Ascending aorta (tissue), 2 donors: ENCODE measurements at places on chromosomes 7 and 10. TPM values are rescaled to one million over a fixed set of nuclear protein-coding genes. Genes with fewer than 3 reads are reported as not detected.

DNA sequence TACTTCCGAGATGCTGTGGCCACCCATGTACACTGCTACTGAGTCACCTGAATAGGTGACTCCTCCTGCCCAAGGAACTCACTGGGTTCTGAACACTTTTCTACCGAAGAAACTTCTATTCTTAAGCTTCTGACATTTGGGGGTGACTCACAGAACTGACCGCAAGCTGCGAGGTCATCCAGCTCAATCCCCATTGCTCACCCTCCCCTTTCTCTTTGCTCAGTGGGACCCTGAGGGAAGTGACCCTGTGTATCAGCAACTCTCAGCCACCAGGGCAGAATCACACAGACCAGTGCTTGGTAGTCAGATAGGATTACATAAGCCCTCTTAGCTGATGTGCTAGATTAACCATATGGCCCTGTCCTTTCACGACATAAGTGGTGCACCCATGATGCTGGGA lies 46.3 kb downstream of the INSYN2A start:
- no peak for DNase-seq

DNA sequence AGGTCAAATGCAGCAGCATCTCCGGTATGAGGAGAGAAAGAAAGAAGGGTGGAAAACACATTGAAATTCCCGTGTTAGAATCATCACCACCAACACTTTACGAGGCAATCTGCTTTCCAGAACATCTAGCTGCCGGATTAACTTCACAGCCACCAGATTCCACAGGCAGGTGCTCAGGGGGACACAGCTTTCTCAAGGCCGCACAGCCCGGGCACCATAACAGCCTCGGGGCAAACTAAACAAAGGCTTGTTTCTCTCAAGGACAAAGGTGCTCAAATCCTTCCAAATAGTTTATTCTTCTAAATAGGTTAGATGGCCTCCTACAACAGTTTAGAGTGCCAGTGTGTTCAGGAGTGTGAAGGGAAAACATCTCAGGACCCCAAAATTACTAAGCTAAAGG lies 156.3 kb downstream of the DIP2C start:
- no peak for DNase-seq

GRCh38 chr10:9158675-9159074 lies 1104.2 kb downstream of the GATA3 start:
- no peak for DNase-seq

- no peak for DNase-seq
These were observed 43.3 kb upstream of the CNNM1 start for GRCh38 chr10:99285881-99286280.

GRCh38 chr10:132493246-132493755 lies 44.3 kb upstream of the INPP5A start:
- DNase-seq: no peak

DNA sequence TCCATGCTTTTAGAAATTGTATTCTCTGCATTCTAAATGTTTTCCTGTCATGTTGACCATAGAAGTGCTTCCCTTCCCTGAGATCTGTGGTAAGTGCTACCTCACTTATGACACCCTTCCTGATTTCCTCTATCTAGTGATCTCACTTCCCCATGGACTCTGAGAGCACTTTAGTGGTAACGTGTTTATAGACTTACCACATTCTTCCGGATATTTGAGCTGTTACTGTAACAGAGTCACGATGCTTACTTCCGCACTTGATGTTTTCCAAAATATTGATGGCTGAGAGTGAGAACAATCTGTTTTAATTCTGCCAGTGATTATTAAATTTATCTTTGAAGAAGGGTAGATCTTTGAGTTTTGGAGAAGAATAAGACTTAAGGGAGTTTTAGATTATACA lies 60.1 kb upstream of the NAMPT start:
- no peak for DNase-seq

GRCh38 chr7:131517218-131517923 lies 39.1 kb downstream of the PODXL start:
- DNase-seq: peak; percentile 28

DNA sequence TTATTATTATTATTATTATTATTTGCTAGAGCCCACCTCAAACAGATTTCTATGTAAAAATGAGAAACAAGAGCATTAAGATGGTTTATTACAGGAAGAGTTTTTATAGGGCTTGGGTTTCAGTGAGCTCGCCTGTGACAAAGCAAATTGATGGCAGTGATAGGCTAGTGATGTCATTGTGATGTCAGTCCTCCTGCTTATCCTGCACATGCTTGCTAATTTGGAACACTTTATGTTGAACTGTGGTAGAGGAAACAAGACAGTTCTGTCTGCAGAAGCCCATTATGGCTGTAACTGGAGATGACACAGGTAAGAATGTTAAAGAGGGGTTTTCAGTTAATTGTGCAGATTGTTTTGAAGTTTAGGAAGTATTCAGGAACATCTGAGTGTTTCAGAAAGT lies 68.3 kb downstream of the CREM start:
- no peak for DNase-seq

DNA sequence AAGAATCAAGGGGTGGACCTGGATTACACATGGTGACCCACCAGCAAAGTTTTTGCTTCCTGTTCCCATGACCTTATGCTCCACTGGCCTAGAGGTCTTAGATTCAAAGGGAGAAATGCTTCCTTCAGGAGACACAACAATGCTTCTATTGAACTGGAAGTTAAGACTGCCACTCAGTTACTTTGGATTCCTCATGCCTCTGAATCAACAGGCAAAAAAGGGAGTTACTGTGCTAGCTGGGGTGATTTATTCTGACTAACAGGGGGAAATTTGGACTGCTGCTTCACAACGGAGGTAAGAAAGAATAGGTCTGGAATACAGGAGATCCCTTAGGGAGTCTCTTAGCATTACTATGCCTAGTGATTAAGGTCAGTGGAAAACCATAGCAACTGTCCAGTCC lies 10.3 kb downstream of the TMEM229A start:
- no peak for DNase-seq

DNA sequence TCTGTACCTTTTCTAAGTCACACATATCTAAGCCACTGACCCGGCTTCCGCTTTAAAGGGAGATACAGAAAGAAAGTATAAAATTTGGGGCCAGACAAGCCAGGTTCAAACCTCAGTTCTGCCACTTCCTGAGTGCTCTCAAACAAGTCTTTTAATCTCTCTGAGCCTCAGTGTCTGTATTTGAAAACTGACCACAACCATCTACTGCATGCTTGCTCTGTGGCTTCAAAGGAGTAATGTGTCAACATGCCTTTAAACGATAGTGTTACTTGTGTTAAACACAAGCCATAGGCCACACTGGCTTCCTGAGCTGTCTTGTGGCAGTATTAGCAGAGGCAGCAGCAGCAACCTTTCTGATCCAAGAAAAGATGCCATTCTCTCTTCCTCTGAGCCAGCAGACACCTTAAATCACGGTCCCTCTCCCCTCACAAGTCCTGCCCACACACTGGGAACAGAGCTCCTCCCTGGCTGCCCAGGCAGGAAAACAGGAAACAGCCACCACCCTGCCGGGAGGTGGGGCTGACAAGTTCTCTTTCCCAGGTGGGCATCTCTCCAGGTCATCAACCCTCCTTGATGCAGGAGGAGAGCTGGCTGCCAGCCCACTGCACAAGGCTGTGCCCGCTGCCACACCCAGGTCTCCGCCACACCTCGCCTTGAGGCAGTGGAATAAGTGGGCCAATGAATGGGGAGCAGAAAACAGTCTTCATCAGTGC lies 10.7 kb downstream of the HIP1 start:
- DNase-seq: no peak

GRCh38 chr7:1314021-1314907 lies 81.6 kb downstream of the UNCX start:
- DNase-seq: no peak

GRCh38 chr10:79349766-79350406 lies 2.6 kb downstream of the PPIF start:
- no peak for DNase-seq

DNA sequence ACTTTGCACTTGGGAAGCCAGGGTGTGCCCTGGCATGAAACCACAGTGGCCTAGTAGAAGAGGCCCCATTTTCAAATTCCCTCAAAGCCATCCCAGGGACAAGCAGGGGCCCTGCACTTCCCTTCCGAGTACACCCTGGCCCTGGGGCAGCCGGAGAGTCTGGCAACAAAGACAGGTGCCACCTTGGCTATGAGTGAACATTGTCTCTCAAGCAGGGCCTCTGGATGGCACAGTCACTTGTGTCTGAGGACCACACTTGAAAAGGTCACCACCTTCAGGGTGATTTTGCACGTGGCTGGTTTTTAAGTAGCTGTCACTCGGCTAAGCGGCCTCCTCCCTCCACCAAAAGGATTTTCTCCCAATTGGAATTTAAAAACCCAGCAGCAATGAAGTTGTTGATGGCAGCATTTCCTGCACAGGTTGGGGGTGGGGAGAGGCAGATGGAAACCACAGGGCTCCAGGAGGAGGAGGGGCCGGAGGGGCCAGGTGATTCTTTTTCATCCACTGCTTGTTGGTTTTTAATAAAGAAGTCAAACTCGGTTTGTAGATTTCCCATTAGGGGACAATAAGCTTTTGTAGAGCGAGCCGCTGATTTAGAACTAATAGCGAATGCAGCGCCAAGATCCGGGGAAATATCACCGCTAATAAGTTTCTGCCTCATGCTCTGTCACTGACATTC lies 33.9 kb downstream of the C10orf105 start:
- DNase-seq: no peak

GRCh38 chr10:110326351-110327032 lies 21.8 kb upstream of the SMNDC1 start:
- no peak for DNase-seq

DNA sequence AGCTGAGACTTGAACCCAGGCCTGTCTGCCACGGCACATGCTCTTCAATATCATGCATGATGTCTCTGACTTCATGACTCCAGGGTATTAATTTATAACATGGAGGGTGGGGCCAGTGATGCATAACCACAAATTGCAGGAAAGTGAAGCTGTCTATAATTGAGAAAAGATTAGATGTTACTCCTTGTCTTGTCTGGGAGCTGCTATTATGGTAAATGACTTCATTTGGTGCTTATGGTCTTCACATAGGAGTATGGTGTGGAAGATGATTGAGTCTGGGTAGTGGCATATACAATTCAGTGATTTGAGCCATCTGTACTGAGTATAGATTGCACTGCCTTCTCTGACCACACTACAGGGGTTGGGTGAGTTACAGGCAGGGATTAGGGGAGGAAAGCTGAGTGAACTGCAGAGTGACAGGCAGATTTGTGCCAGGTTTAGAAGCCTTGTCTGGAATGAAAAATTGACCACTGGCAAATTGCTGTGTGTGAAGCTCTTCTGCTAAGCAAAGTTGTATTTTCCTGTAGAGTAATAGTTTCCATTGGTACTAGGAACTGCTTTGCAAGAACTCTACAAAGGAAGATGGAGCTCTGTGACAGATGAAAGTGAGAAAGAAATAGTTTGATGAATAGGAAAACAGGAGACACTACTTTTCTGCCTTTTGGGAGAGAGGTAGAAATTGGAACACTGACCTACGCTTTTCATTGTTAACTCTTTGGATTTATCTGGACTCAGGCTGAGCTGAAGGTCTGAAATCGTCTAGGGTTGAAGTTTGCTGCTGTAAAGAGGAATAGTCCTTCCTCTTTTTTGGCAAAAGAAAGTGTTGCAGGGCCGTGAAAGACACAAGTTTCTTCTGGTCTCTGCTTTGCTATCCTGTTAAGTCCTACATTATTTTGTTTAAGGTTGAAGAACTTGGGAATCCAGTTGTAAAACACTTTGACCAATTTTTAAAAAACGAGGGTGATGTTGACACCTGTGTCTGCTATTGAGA lies 2.7 kb downstream of the SND1 start:
- no peak for DNase-seq

GRCh38 chr7:44466300-44467216 lies 23.9 kb downstream of the NUDCD3 start:
- no peak for DNase-seq

GRCh38 chr7:155979566-155979965 lies 167.3 kb upstream of the SHH start:
- DNase-seq: no peak

- DNase-seq: no peak
These were observed 44.0 kb upstream of the PDLIM1 start for GRCh38 chr10:95334805-95335144.

- DNase-seq: no peak
These were observed 128.0 kb downstream of the ADRA2A start for GRCh38 chr10:111204838-111205237.

DNA sequence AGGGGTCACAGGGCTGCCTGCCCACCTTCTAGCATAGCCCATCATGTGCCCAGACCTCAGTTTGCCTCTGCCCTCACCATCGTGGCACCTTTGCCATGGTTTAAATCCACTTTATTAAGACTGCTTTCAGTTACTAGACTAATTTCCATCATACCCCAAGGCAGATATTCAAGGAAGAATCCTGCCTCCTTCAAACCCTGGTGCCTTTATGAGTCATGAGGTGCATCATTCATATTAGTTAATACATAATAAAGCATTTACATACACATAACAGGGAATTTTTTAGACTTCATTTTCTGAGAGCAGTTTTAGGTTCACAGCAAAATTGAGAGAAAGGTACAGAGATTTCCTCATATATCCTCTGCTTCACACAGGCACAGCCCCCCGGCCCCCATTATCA lies 62.8 kb downstream of the CXCL12 start:
- no peak for DNase-seq

- peak; percentile 66 for DNase-seq
These were observed 105.8 kb downstream of the ELMO1 start for GRCh38 chr7:37342688-37343471.

- DNase-seq: no peak
These were observed 22.8 kb downstream of the RGR start for GRCh38 chr10:84267503-84268126.

- no peak for DNase-seq
These were observed 177.7 kb downstream of the GNAT3 start for GRCh38 chr7:80334196-80334595.

GRCh38 chr10:101357958-101358357 lies 4.0 kb downstream of the BTRC start:
- no peak for DNase-seq

DNA sequence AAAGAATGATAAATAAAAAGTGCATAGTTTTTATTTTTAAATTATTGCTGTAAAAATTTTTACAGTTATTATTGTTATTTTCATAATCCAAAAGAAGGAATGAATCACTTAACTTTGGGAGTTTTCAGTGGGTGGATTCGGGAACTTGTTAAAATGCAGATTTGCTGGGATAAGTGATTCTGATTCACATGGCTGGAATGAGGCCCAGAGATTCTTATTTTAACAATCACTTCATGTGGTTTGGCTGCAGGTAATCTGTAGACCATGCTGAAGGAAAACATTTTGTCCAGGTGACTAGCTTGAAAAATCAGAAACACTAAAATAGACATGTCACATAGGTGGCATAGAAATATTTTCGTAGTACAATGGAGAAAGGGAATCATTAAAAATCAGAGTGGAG lies 13.9 kb downstream of the CROT start:
- no peak for DNase-seq

GRCh38 chr10:11716686-11717085 lies 25.5 kb upstream of the ECHDC3 start:
- no peak for DNase-seq

Gene CDC14C
- total RNA-seq: not detected

Gene EBF3
- total RNA-seq: 20.2 TPM

Gene KEL
- total RNA-seq: not detected

Gene NUTM2A
- 0.11 TPM for total RNA-seq

Gene HOXA10
- total RNA-seq: not detected

Gene BBIP1
- total RNA-seq: 1.5 TPM

Gene CYP2C9
- not detected for total RNA-seq

Gene TRIL
- total RNA-seq: 13.5 TPM

Gene PDK4
- 227 TPM for total RNA-seq

Gene GPER1
- total RNA-seq: 11.3 TPM

Gene ZNF365
- not detected for total RNA-seq

Gene HERPUD2
- 69.8 TPM for total RNA-seq

Gene RBP4
- total RNA-seq: 58.0 TPM

Gene PNLIPRP1
- total RNA-seq: not detected

Gene PLAC9
- 221 TPM for total RNA-seq

Gene HOXA11
- not detected for total RNA-seq
